ENCODE measurements at places on chromosomes 13 and 19.

DNA sequence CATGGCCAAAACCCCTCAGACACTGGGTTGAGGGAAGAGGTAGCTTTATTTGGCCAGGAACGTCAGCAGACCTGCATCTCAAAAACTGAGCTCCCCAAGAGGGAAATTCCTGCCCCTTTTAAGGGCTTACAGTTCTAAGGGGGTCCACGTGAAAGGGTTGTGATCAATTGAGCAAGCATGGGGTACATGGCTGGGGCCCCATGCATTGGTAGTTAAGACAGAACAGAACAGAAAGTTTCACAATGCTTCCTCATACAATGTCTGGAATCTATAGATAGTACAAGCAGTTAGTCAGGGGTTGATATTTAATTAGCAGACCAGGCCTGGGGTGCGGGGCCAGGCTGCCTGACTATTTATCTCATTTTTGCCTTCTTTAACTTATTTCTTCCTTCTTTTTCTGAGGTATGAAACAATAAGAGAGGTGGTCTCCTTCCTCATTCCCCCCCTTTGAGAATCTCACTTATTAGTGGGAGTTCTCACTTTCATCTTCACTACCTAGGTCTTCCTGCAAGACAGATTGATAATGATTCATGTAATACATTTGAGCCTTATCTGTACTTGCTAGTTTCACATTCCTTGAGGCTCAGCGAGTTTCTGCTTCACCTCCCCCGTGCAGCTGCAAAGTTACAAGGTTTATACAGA, 84.8 kb downstream of the SLC25A15 start:
- DNase-seq = no peak

DNA sequence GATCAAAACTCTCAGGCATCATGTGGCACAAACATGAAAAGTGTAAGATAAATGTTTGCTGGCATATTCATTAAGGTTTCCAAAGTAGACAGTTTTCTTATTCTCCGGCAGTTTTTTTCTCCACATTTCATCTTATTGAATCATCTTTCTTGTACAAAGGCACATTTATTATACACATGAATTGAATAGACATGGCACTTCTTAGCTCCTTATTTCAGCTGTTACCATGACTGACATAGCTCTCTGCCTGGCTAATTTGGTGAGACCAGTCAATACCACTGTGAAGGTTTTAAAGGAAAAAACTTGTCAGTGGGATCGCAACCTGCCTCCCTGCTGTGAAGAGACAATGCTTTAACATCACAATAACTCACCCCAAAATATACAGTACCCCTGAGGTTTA, 285.0 kb upstream of the PCDH20 start:
- DNase-seq = no peak

DNA sequence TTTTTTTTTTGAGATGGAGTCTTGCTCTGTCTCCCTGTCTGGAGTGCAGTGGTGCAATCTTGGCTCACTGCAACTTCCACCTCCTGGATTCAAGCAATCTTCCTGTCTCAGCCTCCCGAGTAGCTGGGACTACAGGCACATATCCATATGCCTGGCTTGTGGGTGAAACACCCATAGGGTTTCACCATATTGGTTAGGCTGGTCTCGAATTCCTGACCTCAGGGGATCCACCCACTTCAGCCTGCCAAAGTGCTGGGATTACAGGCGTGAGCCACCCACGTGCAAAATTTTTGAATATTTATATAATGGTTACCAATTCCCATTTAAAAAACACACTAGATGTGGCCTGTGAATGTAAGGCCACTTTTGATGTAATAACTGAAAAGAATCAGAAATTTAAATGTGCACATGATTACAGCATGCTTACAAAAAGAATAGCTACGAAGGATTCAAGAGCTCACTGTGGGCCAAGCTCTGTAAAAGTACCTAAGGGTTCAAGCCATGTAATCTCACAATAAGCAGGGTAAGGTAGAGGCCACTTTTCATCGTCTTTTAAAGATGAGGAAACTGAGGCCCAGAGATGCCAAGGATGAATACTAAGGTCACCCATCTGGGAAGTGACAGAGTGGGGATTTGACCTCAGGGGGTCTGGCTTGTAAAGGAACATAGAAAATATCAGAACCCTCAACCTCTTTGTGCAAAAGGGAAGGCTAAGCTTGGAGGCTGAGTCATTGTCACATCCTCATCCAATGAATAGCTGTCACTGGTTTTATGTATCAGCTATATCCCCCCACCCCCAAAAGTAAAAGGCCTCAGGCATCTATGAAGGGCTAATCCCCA, 17.8 kb downstream of the TNFSF14 start:
- no peak for DNase-seq

- no peak for DNase-seq
Observed at GRCh38 chr13:46551410-46552302, 1.3 kb upstream of the LRCH1 start.

DNA sequence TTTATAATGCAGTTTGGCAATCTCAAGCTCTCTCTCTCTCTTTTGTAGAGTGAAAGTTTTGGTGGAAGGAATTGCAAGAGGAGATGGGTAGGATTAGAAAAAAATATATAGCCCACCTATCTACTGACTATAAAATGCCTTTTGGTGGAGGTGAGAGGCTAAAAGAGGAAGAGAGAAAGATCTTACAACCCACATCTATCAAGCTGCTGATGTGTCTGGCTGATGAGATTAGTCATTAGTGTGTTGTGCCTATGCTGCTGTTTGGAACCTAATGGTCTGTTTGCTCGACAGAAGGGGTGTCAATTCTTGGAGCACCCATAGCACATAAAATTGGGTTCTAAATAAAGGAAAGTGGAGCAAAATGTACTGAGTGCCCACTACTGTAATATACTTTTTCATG, 411.0 kb downstream of the HS6ST3 start:
- DNase-seq = no peak

- no peak for DNase-seq
Observed at GRCh38 chr13:85277748-85278147, 521.5 kb downstream of the SLITRK6 start.

- DNase-seq = no peak
Observed at GRCh38 chr19:13024126-13024950, 29.1 kb downstream of the NFIX start.

DNA sequence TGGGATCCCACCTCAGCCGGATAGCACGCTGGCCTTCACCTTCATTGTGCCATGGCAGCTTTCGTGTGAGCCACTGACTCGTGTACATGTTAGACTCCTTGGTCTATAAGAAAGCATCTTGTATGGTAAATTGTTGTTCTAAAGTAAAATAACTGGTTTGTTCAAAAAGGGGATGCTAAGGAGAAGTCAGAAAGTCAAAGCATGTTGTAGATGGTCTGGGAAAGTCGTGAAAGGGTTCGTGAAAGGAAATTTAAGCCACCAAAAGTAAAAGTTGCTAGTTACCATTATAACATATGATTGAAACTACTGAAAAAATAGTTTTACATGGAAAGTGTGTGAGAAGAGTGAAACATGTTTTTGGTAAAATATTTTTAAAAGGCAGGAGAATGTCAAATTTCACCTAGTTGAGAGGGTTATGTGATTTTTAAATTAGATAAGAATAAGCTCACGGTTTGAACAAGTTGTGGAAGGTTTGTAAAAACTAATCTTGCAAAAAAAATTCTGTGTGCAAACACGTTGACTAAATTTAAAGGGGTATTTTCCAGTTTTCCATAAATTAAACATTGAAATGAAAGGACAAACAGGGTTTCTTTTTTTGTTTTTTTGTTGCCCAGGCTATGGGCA, 23.4 kb downstream of the DPRX start:
- no peak for DNase-seq

DNA sequence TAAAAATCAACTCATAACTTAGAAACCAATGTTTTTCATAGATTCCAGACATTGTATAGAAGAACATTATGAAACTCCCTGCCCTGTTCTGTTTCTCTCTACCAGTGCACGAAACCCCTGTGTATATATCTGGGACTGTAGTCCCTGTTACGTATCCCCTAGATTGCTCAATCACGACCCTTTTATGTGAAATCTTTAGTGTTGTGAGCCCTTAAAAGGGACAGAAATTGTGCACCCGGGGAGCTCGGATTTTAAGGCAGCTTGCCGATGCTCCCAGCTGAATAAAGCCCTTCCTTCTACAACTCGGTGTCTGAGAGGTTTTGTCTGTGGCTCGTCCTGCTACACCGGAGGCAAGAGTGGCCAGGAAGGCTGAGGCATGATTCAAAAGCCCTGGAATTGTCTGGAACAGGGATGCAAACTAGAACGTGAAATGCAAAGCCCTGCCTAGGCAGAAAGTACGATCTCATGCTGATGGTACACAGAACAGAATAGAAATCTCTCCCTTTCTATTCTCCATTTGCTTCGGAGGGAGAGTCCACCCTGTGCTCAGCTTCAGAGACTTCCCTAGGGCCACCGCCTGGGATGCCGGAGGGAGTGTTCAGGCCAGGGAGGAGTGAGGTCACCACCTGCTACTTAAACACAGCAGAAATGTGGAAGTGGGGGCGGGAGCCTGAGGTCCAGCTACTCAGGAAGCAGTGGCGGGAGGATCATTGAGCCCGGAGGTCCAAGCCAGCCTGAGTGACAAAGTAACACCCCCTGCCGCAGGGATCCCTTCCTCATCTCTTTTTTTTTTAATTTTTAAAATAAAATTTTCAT, 758 bp upstream of the ZNF888 start:
- no peak for DNase-seq

DNA sequence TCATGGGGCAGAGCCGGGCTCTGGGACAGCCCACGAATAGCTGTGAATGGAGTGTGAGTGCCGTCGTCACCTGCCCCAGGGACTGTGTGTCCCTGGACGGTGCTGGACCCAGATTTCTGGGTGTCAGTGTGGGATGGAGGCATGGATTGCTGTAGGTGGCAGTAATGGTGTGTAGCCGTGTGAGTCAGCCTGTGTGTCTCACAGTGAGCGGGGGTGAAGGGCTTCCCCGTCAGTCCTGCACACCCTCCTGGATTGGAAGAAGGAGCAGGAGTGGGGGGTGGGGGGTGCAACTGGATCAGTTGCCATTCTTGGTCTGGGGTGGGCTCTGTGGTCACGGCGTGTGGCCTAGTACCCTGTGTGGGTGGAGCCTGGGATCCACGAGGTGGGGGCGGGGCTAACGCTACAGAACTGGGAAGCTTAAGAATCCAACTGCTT, 6.5 kb upstream of the LTBP4 start:
- DNase-seq = no peak

DNA sequence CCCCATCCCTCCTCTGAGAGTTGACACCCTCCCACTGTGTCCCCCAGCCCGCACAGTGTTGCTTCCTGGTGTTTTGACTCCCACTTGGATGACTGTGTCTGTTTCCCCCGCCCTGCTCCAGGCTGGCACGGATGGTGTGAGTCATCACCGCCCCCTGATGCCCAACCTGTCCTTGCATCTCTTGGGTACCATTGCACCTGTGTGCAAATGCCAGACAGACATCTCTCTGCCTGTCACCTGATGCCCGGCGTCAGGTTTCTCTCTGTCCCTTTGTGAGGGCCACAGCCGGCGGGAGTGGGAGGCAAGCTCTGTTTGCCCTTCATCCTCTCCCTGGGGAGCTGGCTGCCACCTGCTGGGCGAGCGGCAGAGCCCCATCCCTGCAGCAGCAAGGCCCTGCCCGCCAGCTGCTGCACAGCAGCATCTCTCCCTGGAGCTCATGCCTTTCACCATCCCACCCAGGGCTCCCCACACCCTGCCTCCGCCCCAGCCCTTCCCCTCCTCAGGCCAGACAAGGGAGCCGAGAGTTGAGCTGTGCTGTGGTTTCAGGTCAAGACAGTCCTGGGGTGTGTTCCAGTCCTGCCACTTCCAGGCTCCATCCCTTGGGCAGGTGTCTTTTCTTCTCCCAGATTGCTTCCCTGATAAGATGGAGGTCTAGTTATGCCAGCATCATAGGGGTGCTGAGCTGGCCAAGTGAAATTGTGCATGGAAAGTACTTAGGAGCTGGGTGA, 29.7 kb downstream of the NKPD1 start:
- DNase-seq = no peak

- no peak for DNase-seq
Observed at GRCh38 chr13:93687261-93687660, 460.7 kb downstream of the GPC6 start.

GRCh38 chr13:85590231-85590931, 208.8 kb downstream of the SLITRK6 start:
- DNase-seq = no peak

DNA sequence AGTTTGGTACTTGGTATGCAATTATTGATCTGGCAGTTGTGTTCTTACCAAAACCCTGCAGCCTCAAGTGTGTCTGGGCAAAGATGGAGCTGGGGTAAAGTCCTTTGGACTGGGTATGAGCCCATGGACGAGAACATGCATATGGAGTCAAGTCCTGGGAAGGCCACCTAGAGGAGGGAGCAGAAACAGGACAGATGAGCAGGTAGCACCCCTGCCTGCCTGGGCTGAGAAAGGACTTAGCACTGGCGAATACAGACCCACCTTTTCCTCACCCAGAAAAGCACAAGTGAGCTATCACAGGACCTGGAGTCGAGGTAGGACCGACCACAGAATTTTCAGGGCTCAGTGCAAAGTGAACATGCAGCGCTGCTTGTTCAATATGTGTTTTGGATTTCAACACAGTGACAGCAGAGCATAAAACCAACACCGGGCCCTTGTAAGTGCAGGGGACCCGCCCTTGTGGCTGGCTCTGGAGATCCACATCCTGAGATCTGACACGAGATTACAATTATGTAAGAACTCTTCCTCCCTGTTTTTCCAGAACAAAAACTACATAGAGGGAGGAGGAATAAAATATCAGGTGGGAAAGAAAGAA, 25.9 kb downstream of the IGFL2 start:
- DNase-seq = no peak

DNA sequence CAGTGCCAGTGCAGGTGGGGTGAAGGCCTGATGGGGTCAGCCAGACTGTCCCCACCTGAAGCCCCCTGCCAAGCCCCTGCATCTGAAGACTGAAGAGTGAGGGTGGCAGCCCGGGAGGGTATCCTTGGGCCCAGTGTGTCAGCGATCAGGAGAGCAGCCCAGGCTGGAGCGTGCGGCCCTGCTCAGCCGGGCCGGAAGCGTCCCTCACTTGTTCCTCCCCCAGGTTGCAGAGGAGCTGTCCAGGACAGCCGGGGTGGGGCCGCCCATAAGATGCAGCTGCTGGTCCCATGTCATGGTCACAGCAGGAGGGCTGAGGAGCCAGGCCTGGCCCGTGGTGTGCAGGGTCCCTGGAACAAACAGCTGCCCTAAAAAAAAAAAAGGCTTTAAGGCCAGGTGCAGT, 55.4 kb downstream of the KDM4B start:
- DNase-seq = no peak

DNA sequence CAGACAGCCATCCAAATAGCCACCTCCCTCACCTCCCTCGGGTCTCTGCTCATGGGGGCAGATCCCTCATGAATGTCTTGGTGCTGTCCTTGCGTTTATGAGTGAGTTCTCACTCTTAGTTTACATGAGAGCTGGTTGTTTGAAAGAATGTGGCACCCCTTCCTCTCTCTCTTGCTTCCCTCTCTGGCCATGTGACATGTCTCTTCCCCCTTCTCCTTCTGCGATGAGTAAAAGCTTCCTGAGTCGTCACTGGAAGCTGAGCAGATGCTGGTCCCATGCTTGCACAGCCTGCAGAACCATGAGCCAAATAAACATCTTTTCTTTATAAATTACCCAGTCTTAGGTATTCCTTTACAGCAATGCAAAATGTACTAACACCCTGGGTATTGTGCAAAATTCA, 208.7 kb downstream of the LACC1 start:
- no peak for DNase-seq

- DNase-seq = no peak
Observed at GRCh38 chr13:98831236-98831635, 78.8 kb upstream of the SLC15A1 start.

Measured in GM12892 (cell line).